ENCODE measurements at places on chromosomes 5 and 9.

DNA sequence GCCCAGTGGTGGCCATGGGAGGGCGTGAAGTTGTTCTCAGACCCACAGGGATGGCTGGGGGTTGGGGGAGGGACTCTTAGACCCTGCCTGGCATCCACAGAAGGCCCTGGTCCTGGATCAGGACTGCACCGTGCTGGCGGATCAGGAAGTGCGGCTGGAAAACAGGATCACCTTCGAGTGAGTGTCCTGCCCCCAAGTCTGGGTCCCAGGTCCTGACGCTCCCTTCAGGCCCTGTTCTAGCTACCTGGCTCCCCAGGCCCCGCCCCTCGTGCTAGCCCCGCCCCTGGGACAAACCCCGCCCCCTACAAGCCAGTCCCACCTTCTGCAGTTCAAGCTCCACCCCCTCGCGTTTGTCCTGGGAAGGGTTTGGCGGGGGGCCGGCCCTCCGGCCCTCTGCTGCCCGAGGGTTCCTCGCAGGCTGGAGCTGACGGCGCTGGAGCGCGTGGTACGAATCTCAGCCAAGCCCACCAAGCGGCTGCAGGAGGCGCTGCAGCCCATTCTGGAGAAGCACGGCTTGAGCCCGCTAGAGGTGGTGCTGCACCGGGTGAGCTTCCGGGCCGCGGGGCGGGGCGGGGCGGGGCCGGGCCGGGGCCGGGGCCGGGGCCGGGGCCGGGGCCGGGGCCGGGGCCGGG, 12.9 kb downstream of the RGS14 start:
- peak; percentile 98 for DNase-seq

- no peak for DNase-seq
Observed at GRCh38 chr5:170132269-170132975, 26.7 kb downstream of the FOXI1 start.

DNA sequence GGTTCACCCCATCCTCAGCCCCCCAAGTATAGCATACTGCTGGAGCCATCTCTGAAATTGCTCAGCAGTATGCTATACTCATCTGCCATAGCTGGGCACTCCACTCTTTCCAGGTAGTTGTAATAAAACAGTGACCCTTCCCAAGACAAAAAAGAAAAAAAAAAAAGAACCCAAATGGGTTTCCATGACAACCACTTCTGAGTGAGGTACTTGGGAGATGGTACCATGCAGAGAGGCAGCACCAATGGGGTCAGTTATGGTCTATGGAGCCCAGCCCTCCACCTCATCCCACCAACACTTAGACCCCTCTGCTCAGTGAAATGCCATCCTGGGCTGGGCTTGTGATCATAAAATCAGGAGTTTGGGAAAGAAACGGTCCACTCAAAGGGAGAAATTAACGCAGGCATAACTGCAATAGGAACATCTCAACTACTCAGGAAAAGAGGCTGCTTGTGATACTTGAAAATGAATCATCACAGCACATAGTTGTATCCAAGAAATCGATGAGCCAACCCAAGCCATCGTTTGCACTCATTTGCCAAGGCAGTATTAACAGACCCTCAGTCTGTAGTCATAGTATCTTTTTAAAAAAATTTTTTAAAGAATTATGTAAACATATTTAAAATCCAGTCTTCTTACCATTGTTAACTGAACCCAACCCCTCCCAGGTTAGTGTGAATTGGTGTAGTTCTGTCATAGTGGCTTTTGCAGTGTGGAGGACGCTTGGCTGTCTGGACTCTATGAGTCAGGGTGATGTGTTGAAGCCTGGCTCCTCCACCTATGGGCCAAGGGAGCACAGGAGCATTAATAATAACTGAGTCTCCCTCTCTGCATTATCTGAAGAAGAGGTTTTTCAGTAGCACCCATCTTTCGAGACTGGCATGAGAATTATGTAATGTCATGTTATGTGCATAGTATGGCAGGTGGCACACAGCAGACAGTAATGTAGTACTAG, 402.7 kb downstream of the SPOCK1 start:
- DNase-seq = no peak

DNA sequence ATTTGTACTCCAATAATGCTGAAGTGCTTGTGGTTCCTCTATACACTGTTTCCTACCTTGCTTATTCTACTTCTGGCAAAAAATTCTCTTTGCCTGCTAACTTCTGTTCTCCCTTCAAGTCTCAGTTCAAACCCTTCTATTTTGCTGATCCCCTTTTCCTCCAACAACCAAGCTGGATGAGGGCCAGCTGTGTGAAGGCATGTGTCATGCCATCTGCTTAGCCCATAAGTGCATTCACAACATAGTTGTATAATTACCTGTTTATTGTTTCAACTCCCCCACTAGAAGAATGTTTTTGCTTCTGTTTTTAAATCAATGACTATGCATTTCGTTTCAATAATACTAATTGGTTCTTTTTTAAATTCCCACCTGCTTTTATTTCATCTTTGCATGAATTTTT, 1951.4 kb upstream of the WWC1 start:
- no peak for DNase-seq

GRCh38 chr5:135608361-135608760, 29.6 kb upstream of the CXCL14 start:
- DNase-seq = no peak

- no peak for DNase-seq
Observed at GRCh38 chr5:147454996-147455677, 54.7 kb downstream of the DPYSL3 start.

DNA sequence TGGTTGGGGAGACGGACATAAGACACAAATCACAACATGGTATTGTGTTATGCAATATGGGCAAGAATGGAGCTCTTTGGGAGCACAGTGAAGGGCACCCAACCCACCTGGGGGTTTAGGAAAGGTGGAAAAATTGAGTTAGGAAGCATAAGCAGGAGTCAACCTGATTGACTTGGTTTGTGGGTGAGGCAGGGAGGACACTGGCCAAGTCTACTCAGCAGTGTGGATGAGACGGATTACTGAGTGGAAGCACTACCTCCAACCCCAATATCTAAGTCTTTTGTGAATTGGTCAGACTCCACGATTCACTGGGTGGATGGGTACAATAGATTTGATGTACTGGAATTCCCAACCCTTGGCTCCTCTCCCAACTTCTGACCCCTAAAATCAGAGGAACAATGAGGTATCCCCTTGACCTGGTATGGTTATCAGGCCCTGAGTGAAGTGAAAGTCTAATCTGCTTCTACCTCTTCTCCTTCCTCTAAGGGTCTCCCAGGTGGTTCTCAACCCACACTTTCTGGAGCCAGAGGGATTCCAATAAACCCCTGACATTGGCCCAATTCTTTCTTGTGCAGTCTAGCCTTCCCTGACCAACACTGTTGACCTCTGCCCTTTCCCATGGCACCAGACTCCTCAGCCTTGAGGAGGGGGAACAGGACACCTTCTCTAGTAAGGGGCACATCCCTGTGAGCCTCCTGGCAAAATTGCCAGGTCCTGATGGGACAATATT, 5.2 kb downstream of the EGR1 start:
- DNase-seq = no peak

- DNase-seq = peak; percentile 47
Observed at GRCh38 chr9:98091735-98092612, 27.0 kb downstream of the TRIM14 start.

DNA sequence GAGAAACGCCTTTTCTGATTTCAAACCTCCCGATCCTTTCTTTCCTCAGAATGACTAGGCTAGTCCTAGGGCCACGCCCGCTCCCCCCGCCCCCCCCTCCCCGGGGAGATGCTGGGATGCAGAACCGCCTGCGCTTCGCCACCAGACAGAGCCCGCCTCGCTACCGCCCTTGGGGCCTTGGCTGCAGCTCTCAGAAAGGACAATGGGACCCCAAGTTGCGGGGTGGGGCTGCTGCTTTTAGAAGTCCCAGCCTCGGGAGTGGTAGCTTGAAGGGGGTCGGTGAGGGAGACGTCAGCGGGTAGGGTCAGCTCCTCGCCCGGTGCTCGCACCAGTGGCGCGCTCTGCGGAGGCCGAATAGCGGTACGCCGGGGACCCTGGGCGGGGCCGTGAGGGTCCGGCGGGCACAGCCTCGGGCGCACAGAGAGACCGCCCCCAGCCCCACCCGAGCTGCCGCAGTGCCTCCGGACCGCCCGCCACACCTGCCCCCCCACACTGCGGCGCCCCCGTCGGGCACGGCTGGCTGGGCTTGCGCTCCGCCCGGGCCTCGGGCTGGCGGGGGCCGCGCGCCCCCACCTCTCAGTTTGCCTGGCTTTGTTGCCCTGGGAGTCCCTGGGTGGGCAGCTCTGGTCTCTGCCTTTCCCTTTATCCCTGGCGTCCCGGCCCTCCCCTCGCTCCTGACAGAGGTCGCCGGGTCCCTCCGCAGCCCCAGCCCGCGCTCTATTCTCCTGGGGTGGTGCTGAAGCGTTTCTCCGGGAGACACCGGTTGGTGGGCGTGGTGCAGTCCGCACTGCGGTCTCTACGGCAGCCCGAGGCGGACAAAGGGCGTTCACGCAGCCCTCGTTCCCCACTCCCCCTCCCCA, 1.2 kb downstream of the MAP1B start:
- peak; percentile 90 for DNase-seq

DNA sequence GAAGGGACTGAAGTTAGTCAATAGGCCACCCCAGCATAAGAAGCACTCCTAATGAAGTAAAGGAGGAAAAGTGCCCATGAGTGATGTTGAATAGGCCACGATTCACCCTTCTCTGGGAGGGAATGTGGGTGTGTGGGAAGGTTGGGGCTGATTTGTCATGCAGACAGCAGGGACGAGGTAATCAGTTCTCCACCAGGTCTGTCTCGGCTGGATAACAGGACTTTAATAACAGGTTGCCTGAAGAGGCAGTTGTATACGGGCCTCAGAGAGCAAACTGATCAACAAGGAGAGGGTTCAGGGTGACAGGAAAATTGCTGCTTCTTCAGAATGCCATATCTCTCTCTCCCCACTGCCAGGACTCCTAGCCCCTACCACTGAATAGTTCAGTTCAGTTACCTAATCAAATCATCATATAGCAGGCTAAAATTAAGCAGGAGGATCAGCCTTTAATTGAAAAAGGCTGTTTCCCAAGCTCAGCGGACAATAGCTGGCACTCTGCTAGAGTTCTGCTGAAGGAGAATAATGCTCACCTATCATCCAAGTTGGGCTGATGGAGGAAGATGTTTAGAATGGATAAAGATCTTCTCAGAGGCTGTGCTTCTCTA, 43.6 kb upstream of the SMIM32 start:
- no peak for DNase-seq

- DNase-seq = no peak
Observed at GRCh38 chr9:75461183-75461582, 372.9 kb downstream of the OSTF1 start.

GRCh38 chr5:80784451-80784850, 129.7 kb upstream of the DHFR start:
- no peak for DNase-seq

DNA sequence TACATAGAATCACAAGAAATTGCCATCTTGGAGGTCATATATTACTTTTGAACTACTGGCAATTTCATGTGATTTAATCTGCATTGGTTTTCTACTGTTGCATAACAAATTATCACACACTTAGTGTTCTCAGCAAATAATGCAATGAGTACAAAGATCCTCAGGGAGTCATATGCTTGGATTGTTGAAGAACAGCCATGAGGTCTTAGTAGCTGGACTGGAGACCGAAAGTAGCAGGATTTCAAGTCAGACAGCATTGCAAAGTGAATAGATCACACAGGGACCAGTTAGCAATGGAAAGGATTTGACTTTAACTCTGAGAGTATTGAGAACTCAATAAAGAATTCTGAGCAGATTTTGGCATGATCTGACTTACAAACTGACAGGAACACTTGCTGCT, 32.2 kb upstream of the FRMD3 start:
- DNase-seq = no peak

DNA sequence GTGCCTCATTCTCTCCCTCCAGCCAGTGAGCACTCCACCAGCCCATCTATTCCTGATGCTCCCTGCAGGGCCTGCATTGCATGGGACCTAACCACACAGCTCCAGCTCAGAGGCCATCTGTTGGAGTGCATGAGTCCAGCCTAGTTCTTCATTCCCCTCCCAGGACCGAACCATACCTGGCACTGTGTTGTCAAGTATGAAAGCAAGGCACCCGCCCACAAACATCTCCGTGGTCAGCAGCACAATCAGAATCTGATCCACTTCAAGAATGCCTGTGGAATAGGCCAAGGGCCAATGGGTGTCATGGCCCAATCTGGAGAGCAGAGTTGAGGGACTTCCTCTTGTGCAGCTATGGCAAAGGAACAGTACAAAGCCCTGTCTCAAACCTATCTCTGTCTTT, 5.9 kb downstream of the SLC23A1 start:
- no peak for DNase-seq

- no peak for DNase-seq
Observed at GRCh38 chr5:78888580-78889368, 96.3 kb downstream of the ARSB start.

DNA sequence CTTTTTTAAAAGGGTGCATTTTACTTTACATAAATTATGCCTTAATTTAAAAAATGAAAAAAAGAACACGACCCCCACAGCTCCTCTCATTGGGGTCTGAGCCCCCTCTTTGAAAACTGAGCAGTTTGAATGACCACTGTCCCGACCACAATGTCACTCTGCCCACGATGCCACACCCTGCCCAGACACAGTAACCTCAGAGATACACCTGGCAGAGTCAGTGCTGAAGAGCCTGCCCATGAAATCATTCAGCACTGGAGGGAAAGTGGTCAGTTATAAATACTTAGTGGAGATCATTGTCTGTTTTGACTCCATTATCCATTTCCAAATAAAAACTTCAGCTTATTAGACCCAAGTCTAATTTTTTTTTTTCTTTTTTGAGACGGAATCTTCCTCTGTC, 49.3 kb downstream of the DNAJC21 start:
- no peak for DNase-seq

Measured in ecto neural progenitor cell (in vitro differentiated cells).